ENCODE measurements at places on chromosomes 7 and 10.

DNA sequence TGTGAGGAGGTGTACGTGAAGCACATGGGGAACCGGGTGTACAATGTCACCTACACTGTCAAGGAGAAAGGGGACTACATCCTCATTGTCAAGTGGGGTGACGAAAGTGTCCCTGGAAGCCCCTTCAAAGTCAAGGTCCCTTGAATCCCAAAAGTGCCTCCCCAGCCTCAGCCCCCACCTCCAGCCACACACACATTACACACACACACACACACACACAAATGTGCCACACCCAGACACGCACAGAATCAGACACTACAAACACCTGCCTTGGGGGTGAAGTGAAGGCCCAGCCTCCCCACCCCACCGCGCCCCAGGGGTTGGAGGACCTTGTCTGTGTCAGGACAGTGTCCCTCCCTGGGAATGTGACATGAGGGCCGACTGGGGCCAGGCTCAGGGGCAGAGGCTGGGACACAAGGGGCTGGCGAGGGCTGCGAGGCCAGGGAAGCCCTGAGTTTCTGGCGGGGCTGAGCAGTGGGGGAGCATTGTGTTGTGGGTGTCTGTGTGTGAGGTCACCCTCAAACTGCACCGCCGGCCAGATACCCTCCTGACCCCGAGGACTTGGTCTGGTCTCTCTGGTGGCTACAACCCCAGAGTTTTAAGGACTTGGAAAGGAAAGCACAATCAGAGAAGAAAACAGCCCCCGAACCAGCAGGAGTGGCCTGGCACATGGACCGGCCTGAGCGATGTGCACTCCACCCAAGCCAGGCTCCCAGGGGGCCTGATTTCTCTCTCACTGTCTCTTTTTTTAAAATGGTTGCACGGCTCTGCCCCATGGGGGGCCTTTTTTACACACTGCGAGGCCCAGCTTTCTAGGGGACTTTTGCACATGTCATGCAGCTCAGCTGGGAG lies 4.0 kb upstream of the ATP6V1F start:
- no peak for DNase-seq

DNA sequence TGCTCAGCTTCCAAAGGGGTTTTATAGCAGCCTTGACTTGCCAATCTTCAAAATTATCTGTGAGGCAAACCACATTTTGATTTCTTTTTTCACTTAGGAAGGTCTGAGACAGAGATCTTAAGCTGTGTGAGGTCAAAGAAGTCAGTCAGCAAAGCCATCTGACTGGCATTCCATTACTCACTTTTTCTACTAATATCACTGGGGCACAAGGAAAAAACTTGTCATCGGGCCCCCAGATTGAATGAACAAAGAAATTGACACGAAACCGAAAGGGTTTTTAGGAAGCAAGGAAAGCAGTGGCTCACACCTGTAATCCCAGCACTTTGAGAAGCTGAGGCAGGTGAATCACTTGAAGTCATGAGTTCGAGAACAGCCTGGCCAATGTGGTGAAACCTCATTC lies 78.5 kb upstream of the FRMD4A start:
- no peak for DNase-seq

DNA sequence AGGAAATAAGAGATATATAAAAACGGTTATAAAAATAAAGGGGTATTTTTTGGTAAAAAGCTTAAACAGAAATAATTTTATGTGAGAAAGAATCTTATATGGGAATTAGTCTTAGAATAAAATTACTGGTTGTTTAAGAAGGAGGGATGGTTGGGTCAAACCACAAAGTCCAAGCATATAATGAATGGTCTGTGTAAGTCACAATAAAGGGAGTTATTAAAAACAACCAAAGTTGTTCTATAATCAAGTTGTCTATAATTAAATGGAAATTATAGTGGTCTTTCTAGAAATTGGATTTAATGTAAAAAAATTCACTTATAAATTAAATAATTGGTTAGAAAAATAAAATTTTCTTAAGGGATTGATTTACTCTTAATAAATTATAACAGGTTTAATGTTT lies 304.8 kb downstream of the POM121L12 start:
- no peak for DNase-seq

DNA sequence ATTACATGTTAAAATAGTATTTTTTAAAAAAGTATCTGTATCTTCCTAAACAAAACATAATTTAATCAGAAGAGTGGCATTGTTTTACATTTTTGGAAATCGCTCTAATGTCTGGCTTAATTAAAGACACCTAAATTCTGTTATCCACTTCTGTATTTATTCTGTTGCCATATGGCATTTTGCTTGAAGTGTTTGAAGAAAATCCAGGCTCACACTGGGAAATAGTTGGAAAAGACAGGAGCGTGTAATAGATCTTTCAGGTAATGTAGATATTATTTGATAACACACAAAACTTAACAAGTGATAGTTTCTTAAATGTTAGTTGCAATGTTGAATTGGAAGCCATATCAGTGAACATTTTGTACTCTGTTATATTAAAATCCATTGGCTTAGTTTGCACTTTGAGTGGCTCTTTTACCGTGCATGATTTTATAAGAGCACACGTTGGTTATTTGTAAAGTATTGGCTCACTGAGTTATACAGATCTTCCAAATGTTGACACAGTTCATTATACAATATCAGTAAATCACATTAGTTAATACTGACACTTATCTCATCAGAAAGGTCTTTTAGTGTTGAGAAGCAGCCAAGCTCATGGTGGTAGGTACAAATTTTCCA lies 128.4 kb upstream of the NPVF start:
- no peak for DNase-seq

DNA sequence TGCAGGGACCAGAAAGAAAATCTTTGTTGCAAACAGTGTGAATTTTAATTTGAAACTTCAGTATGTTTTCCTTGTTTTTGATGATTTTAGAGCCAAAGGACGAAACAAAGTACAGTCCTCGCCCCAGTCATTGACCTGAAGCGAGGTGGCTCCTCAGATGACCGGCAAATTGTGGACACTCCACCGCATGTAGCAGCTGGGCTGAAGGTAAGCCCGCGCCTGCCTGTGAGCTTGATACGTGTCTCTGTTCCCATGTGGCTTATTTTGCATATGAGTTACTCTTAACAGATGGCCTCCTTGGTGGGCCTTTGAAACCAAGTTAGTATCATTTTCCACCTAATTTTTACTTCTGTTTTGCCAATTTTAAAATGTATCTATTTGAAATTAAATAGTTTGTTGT lies 12.3 kb downstream of the RBM17 start:
- DNase-seq, result no peak

GRCh38 chr10:59126261-59126660 lies 50.2 kb upstream of the PHYHIPL start:
- DNase-seq, result no peak

GRCh38 chr10:131676800-131677421 lies 223.9 kb upstream of the PPP2R2D start:
- DNase-seq, result no peak
